ENCODE measurements at places on chromosomes 7 and 10.

DNA sequence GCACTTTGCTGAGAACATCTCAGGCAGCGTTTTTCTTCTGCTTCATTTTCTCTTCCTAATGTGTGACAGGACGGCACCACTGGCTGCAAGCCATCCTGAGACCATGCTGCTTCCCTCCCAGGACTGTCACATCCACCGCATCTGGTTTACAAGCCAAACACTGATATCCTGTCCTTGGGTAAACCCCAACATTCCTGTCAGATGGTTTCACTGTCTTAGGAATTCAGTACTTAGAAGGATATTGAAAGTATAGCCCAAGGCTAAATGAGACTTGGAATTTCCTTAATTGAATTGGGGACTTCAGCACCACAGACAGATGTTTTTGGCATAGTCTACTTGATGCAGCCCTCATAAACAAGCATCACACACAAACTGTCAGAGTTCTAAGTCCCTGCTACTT lies 74.2 kb upstream of the PLXNA4 start:
- DNase-seq, result no peak

DNA sequence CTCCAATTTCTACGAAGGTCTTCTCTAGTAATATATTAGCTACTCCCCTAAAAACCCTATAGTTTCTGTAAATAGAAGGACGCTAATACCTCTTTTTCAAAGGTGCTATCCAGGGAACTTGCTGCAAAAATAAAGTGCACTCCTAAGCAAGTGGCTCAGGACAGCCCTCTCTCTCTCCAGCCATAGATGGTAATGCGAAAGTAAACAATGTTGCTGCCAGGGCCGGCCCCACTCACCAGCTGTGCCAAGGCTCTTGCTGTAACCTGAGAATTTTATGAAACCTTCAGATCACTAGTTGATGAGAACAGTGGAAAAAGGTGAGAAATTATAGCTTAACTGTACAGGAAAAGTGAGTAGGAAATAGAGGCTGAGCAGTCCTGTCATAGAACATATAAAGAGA lies 10.9 kb upstream of the TAS2R39 start:
- no peak for DNase-seq

GRCh38 chr10:21501091-21501490 lies 24.4 kb downstream of the SKIDA1 start:
- DNase-seq, result no peak

- no peak for DNase-seq
These were observed 185.4 kb downstream of the DOCK4 start for GRCh38 chr7:112020800-112021199.

DNA sequence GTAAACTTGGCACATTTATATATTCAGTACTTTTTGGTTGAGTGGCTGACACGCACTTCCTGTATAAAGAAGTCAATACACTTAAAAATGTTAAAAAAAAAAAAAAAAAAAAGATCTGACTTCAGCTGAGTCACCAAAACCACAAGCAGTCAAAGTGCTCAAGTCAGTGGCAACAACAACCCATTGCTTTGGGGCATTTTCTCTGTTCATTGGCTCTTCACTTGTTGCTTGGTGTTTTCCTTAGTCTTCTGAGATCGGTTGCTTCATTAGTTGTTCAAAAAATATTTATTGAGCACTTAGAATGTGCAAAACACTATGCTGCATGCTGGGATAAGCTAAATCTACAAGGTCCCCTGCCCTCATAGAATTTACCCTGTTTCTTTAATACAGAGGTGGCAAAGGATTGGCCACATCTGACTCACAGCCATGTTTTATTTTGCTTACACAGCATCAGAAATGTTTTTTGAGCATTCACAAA lies 63.7 kb downstream of the ZNRF2 start:
- no peak for DNase-seq

GRCh38 chr10:78588194-78588811 lies 480.5 kb upstream of the ZMIZ1 start:
- DNase-seq, result no peak

- no peak for DNase-seq
These were observed 17.2 kb upstream of the PSAP start for GRCh38 chr10:71868192-71868697.

- no peak for DNase-seq
These were observed 215.9 kb downstream of the FRMD4A start for GRCh38 chr10:14114791-14115190.

DNA sequence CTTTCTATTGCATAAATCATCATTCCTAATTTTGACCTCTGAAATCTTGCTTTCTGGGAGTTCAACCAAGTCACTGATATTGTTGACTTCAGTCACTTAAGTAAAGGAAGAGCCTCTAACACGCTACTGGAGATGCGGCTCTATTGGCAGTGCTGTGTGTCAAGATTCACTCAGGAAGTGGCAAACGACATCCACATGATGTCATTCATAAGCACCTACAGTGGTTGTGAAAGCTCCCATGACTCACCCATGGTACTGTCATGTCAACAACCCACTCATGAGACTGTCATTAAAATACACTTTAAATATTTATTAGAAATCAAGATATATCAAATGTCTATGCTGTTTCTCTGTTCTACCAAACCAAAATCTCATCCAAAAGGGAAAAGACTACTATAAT lies 52.5 kb upstream of the LHFPL3 start:
- DNase-seq, result no peak

GRCh38 chr10:30742471-30742870 lies 112.9 kb upstream of the LYZL2 start:
- DNase-seq, result no peak

DNA sequence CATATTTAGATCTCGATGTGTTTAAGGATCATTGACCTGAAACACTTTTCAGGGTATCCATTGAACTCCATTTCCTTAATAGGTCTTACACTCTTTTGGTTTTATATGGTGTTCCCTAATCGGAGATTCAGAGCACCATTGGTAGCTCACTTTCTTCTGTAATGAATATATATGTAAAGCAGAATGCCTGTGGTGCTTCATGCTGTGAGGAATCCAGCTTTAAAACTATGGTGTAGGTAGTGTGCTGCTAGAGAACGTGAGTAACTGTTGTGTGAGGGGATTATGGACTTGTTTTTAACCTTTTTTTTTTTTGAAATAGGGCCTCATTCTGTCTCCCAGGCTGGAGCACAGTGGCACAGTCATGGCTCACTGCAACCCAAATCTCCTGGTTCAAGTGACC lies 376.9 kb upstream of the LRGUK start:
- no peak for DNase-seq

DNA sequence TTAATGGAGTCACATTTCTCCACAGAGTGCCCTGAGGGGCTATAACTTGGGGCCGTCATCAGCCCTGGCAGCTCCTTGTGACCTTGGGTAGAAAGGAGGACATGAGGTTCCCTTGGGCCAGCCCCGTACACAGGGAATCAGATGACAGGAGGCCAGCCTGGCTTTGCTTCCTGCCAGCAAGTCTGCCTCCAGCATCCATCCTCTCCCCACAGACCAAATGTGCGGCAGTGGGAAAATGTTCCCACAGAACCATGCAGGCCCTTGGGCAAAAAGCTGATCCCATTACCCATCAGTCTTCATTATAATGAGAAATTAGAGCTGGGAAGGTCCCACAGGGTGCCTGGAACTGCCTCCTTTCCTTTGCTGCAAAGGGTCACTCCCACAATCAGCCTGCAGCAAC lies 908.3 kb downstream of the GRID1 start:
- no peak for DNase-seq

- DNase-seq, result no peak
These were observed 131.3 kb downstream of the PLPP4 start for GRCh38 chr10:120588311-120588710.
